ENCODE measurements at places on chromosomes 11 and 22.
A peak's percentile ranks its signal among the peaks of the same experiment; 100 is the strongest.

DNA sequence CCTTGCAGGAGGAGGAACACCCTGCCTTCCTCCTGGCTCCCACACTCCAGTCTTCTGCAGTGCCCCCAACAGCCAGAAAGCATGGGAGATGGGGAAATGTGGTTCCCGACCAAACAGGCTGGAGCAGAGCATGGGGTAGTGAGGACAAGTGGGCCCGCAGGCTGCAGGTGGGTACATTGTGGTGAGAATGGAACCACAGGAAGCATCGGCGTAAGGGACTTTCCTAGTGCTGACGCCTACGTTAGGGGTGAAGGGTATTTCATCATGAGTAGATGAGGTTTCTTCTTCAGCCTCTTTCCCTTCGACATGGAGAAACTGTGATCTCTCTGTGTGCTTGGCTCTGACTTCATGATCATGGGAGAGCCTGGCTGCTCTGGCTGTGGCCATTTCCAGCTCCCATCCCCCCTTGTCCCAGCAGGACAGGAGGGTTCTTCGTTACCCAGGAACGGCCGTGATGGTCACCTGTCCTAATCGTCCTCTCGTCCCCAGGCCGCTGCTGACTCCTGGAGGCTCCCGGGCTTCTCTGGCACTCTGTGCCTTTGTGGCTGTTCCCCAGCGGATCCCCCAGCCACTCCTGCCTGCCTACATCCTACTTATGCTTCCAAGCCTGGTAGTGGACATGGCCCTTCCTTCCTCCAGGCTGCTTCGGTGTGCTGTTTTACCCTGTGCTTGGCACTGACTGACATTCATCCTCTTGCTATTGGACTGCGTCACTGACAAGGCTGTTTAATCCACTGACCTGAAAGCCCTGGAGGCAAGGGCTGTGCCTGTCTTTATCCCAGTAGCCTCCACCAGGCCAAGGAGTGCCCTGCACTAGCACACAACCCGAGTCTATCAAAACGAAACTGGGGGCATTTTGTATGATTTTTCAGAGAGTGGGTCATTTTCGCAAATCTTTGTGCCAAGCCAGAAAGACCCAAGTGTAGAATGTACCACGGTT, 65.2 kb upstream of the CECR2 start:
- no peak for DNase-seq

DNA sequence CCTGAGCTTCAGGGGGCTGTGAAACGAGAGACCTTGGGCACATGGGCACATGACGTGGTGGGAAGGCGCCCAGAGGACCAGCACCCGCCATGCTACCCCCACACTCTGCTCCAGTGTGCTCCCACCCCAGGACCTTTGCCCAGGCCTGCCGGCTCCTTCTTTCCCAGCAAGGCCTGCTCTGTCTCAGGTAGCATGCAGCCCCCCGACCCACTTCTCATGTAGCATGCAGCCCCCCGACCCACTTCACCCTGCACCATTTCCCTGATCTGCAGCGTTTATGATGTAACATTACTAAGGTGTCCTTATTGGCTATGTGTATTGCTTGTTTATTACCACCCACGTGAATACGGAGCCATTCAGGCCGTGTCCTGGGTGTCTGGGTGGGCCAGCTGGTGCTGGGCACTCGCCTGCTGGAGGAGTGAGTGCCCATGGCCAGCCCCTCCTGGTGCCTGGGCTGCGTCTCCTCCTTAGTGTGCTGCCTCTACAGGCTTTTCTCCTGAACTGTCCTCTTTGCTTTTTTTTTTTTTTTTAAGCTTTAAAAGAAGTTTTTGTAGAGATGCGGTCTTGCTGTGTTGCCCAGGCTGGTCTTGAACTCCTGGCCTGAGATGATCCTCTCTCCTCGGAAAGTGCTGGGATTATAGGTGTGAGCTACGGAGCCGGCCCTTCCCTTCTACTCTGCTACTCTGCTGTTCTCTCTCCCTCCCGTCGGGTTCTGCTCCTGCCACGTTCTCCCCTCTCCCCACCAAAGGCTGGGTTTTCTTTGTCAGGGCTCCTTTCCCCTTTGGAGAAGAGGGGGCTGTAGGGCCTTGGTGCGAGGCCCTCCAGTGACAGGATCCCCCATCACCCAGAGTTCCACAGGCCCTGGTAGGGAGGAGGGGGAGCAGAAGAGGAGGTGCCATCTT, 29.4 kb downstream of the LRP5 start:
- no peak for DNase-seq

DNA sequence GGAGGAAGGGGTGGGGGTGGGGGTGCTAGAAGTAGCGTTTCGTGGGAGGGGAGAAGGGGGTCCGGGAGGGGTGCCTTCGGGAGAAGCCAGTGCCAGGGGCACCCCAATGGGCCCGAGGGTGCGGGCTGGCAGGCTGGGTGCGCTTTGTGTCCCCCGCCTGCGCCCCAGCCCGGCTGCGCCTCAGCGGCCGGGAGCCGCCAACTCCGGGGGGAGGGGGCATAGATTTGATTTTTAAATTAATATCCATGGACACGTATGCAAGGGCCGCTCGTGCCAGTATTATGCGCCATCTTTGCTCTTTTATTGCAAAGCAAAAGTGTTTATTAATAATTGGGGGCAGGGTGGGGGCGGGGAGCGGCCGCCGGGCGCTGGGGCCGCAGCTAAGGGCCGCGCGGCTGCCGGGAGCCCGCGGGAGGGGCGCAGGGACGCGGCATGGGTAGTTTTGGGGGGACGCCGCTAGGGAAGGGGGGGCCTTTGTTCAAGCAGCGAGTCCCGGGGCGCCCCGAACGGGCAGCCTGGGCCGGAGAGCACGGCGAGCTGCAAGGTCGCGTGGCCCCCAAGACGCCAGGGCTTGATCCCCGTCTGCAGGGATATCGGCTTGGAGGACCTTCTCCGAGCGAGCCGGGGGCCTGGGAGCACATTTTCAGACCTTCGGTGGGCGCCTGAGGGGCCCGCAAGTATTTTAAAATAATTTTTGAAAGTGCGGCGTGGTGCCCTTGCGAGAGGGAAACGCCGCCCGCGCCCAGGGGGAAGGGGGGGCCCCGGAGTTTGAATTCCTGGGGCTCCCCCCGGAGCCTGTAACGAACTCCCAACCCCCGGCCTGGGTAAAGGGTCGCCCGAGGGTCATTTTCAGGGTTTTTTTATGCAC, 959 bp downstream of the CCND1 start:
- DNase-seq: peak; percentile 41

- DNase-seq: peak; percentile 86
Observed at GRCh38 chr22:21652010-21652546, 10.0 kb downstream of the SDF2L1 start.

- DNase-seq: peak; percentile 67
Observed at GRCh38 chr22:43796567-43796966, 15.5 kb downstream of the EFCAB6 start.

- DNase-seq: peak; percentile 61
Observed at GRCh38 chr11:12117611-12118010, 7.2 kb downstream of the MICAL2 start.

DNA sequence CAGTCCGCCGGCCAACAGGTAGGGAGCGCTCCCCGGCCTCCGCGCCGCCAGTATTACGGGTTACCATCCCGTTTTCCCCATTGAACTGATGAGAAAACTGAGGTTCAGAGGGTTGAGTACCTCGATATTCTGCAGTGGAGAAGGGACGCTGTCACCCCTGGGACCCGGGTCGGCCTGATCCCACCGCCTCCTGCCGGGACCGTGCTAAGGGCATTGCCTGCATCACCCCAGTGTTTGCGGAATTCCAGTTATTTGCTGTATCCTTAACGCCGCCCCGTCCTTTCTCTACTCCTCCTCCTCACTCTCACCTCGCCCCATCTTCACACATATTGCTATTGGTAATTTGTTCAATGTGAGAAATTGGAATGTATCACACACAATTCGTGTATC, 370 bp upstream of the A4GALT start:
- no peak for DNase-seq

GRCh38 chr22:46911346-46911745, 148.9 kb downstream of the TBC1D22A start:
- DNase-seq: no peak

DNA sequence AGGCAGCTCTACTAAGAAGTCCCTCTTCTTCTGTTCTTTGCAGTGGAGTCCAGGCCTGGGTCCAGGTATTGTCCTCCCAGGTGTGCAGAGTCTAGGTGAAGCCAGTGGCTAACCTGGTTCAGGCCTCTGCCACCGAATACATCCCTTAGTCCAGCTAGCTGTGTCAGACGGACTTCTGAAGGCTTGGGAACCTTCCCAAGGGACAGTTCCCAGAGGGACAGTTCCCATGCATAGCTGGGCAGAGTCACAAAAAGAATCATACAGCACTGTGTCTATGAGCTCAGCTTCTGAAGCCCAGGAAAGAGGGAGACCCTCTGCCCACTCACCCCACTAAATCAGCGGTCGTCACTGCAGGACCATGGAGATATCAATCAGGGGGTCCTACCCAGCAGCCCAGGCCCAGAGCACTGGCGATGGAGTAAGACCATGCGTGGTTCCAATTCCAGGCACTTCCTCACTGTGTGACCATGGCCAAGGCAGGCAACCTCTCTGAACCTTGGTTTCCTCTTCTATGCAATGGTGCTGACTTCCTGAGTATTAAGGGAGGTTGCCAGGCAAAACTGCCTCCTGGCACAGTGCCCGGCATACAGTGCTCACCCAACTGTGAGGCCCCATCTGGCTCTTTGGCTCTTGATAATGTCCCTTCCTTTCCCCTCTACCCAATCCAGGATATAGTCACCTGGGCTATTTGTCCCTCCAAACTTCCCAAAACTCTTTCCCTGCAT, 3.4 kb downstream of the MS4A10 start:
- DNase-seq: peak; percentile 14

DNA sequence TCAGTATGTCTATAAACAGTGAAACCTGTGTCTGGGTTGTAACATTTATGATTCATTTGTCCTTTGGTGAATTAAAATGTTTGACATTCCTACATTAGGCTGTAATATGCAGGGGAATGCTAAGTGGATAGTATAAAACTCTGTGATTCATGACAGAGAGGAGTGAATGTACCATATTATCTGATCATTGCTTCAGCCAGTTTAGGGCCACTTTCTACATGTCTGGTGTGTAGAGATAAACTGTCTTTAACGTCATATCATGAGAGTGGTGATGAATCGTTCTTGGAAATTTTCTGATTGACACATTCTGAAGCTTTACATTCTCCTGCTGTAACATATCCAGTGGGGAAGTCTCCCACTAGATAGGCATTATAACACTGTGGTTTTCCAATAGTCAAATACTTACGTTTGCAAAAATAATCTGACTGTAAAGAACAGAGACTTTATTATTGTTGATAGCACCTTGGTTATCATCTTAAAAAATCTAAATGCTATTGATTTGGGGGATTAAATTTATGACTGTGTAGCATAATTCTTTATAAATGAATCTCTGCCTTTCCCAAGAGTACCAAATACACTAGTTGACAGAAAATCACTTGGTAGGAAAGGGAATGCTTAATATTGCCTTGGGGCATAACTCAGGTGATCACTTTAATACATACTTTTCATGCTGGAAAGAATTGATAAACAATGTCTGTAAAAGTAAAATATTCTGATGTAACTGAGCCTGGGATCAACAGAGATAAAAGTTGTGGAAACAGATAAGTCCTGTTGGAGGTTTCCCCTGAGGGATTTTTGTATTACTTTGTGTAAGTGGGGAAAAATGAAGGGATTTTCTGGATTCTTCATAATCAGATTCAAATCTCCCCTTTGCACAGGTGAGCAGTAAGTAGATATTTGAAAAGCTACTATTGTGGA, 427.9 kb downstream of the JRKL start:
- DNase-seq: no peak

- no peak for DNase-seq
Observed at GRCh38 chr11:95524314-95525036, 265.1 kb downstream of the FAM76B start.

DNA sequence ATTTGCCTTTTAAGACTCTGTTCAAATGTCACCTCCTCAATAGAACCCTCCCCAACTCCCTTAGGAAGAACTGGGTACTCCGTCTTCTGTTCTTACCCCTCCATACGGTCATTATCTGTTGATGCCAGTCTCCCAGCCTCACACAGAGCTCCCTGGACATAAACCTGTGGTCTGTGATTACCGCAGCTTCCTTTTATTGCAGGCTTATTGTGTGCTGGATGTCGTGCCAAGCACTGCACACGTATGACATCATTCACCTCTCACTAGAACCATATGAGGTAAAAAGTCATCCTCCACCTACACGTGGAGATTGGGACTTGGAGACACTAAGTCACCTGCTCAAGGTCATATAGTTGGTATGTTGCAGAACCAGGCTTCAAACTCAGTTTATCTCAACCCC, 15.3 kb downstream of the PTPN5 start:
- no peak for DNase-seq

GRCh38 chr22:46797355-46797754, 34.9 kb downstream of the TBC1D22A start:
- peak; percentile 86 for DNase-seq

DNA sequence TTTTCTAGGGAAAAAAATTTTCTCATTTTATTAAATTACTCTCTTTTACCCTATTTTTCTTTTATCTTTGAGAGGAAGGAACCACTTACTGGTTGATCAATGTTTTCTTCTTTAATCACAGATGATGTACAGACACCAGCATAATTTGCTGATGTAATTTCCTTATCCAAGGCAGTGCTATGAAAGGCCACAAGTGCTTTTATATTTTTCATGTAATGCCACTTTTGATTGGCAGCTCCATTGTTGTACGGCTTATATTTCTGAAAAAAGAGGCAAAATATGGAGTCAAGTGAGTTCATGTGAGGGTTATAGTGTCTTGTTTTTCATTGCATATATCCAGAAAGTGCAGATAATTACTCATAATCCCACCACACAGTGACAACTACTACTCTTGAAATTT, 322.7 kb upstream of the MPPED2 start:
- no peak for DNase-seq

- no peak for DNase-seq
Observed at GRCh38 chr11:132256528-132257279, 886.3 kb downstream of the NTM start.

DNA sequence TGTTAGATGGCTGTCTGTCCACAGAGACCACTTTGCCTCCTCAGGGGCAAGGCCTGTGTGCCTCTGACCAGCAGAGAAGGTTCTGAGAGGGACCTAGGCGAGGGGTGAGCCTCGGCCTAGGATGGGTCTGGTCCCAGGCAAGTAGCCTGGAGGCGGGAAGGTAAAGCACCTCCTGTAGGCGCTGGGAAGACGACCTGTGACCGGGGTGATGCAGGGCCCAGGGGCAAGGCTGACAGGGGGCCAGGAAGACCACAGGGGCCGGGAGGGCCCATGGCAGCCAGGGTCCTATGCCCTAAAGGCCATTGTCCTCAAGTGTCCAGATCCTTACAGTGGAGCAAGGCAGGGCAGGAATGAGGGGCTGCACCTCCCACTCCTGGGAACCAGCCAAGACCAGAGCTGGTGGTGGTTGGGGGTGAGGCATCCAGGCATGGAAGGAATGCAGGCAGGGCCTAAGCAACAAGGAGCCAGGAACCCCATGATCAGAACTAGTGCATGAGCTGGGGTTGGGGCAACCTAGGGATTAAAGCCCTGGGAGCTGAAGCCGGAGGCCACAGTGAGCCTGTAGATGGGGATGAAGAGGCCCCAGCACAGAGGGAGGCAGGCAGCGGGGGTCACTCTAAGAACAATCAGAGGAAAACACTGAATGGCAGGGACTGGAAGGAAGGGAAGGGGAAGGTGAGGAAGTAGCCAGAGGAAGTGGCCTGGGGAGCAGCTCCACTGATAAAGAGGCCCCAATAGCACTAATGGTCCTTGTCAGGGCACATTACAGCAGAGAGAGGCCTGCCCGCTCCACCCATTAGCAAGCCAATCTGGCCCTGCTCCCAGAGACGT, 32.9 kb upstream of the KLHL35 start:
- peak; percentile 75 for DNase-seq

Measured in choroid plexus epithelial cell (primary cell).